ENCODE measurements at places on chromosomes 11 and 22. TPM values are rescaled to one million over a fixed set of nuclear protein-coding genes. Genes with fewer than 3 reads are reported as not detected.
A peak's percentile ranks its signal among the peaks of the same experiment; 100 is the strongest.

CRYBB2 gene
- not detected for total RNA-seq

KDM4D gene
- total RNA-seq: 3.2 TPM

NAALAD2 gene
- 1.3 TPM for total RNA-seq

DNA sequence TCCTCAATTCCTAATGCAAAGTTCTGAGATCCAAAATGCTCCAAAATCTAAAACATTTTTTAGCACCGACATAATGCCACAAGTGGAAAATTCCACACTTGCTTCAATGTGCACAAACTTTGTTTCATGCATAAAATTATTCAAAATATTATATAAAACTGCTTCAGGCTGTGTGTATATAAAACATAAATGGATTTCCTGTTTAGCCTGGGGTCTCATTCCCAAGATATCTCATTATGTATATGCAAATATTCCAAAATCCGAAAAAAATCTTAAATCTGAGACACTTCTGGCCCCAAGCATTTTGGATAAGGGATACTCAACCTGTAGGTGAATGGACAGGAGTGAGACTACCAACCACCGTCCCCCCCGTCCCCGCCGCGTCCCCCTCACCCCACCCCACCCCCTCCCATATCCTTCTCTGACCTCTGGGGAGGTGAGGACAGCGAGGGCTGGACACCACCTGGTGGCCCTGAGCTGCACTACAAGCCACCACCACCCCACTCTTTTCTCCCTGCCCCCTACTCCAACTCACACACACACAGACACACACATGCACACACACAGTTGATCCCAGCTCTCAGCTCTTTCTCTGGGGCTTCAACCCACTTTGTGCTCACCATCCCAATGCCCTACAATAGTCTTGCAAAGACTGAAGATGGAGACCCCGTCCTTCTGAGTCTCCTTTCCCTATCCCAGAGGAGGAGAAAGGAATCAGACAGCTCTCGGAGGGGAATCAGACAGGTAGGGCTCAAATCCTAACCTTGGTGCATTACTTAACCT is 101.0 kb downstream of the PDE2A start:
- peak; percentile 65 for DNase-seq

DNA sequence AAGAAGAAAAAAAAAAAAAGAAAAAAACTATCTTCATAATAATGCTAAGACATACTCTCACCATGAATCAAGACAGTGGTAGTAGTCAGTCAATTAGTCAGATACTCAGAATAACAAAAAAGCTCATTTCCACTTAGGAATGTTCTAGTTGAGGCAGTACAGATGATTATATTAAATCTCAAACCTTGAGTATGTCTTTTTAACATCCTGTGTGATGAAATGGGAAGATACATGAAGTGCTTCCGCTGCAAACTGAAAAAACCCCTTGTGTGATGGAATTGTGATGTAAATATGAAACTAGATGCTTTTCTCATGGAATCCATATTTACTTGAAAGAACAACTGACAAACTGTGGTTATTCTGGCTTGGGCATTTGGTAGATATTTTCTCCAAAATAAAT is 13.7 kb downstream of the AMOTL1 start:
- no peak for DNase-seq

- DNase-seq: no peak
These were observed 107.8 kb downstream of the LARGE1 start for GRCh38 chr22:33812360-33812977.

GRCh38 chr11:57180964-57181363 is 789 bp upstream of the LRRC55 start:
- DNase-seq: no peak

DNA sequence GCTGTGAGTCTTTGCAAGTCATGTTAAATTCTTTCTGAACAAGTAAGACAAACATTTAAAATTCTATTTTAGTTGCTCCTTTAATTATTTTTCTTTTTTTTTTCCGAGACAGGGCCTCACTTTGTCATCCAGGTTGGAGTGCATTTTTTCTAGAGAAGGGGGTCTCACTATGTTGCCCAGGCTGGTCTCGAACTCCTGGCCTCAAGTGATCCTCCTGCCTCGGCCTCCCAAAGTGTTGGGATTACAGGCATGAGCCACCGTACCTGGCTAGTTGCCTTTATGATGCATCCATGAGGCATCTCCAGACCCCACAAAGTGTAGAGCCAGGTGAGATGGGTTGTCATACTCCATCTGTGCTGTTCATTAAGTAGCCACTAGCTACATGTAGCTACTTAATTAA is 4.4 kb downstream of the ATXN10 start:
- DNase-seq: no peak

- no peak for DNase-seq
These were observed 1.1 kb downstream of the PANX1 start for GRCh38 chr11:94129512-94130297.

DNA sequence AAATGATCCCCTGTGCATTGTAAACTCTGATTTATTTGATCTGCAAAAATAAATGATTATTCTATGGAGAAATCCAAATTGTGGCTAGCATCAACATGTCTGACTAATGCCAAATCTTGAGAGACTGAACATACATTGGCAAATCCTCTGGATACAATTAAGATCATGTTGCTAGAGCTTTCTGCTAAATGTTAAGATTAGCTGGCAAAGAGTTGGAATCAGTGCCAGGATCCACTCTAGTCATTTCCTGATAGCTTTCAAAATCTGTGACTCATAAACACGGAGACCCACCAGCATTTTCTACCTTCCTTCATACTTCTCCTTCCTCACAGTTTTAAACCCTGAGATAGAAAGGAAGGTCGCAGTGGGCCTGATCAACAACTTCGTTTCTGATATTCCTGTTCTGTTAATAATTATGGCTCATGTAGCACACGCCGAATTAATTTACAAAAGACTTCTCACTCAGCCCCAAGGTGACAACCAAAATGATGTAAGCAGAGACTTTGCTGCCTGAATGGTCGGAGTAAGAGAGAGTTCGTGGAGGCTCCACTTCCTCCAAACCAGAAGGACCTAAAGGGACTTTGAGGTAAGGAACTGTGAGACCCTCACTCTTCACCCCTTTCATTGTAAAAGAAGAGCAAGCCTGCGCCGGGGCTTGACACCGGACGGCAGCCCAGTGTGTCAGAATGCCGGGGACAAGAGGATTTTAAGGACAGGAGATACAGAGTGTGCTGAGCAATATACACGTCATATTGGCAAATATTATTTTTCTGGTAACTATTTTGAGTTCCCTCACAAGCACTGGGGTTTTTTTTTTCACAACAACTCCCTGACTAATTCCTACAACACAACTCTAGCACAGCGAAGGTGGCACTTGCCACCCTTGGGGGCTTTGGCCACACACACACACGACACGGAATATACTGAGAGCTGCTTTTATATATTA is 42.0 kb downstream of the SERPINH1 start:
- DNase-seq: peak; percentile 94

DNA sequence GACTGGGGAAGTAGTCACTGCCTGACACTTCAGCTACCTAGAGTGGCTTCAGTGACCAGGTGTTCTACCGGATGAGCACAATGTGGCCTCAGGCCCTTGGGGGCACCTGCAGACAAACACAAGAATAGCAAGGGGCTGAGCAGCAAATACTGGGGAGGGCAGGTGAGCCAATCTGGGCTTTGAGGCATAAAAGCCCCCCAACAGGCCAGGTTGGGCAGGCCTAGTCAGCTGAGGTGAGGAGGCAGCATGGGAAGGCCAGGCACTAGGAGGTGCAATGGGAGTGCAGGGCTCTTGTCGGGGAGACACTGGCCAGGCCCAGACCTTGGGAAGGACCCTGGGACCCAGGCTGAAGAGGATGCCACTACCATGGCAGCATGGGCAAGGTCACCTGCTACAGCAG is 9.0 kb downstream of the UFD1 start:
- no peak for DNase-seq

DNA sequence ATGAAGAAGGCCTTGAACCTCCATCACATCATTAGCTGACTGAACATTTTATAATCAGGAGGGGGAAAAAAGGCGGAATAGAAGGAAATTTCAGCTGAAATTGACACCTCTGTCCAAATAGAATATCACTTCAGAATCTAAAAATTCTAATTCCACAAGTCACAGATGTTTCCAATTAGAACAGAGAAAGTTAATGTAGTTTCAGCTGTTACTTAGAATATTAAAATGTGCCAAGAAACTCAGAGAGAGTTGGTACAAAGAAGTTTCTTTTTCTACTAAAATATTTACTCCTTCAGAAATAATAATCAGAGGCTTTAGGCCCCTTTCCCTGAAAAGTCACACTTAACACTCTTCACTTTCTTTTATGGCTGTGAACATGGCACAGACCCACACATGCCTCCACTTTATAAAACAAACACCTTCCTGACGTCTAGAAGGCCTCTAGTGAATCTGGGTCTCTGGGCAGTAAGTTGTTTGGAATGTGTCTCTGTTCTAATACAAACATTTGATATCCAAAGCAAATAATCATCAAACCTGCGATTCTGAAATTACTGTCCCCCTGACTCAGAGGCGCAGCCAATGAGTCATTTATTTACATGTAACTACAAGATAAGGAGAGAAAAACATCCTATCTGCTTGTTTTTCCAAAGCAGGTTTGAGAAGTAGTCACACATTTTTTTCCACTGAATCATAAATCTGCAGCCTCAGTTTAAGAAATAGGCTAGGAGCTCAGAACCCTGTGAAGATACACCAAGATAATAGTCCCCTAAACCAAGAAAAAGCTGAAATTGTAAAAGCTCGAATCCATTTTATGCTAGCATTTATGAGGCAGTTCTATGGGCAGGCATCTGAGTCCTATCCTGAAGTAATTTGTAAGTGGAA is 148.4 kb downstream of the ME3 start:
- DNase-seq: peak; percentile 96

- no peak for DNase-seq
These were observed 9.5 kb downstream of the JAML start for GRCh38 chr11:118215262-118215661.

DNA sequence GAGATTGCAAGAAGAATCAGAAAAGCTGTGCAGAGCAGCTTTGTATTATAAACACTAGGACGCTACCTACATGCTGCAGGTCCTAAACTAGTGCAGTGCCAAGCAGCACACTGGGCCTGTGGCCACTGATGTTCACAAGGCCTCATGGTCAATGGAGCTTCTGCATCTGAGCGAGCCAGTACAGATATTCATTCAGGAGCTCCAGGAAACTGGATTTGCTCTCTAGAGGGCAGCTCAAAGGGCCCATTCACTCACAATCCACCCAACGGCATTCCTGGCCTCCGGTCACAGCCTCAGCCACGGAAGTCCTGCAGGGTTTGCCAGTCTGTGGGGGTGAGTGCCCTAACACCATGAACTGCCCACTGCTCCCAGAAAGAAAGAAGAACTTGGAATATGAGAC is 5.8 kb upstream of the TBC1D10A start:
- DNase-seq: no peak

DNA sequence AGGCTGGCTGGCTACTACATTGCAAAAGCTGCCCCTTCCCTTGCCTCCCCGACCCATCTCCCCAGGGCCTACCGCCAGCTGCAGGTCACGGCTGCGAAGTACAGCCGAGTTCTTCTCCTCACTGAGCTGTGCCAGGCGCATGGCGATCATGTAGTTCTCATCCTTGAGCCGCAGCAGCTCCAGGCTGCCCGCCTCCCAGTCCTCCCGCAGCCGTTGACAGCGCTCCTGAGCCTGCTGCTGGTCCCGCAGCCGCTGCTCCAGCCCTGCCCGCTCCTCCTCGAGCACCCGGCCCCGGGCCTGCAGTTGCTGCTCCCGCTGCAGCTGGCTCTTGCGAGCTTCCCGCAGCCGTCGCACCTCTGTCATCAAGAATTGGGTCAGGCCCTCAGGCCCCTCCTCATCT is 3.3 kb downstream of the CARD10 start:
- no peak for DNase-seq

- DNase-seq: peak; percentile 11
These were observed 86.9 kb downstream of the LDLRAD3 start for GRCh38 chr11:36030731-36031281.

- DNase-seq: no peak
These were observed 12.1 kb downstream of the P2RY2 start for GRCh38 chr11:73229896-73230875.

DNA sequence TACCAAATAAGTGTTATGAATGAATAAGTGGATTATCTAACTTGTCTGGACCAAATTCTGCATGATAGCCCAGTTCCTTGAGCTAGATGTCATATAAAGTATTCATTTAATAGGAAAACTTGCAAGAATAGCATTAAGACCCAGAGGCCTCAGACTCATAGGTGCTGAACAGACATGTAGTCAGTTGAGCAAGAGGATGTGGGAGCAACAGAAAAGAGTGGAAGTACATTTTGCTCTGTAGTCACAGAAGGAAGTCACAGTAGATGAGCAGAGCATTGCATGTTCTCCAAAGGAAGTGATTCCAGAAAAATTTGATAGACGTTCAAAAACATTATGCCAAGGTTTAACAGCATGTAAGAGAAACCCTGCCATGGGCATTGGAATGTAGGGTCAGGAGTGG is 9.5 kb downstream of the HOATZ start:
- no peak for DNase-seq

All from HT1080 (cell line).